ENCODE measurements at places on chromosomes 2 and 18. TPM values are rescaled to one million over a fixed set of nuclear protein-coding genes. Genes with fewer than 3 reads are reported as not detected.

The RBM44 gene
- 0.33 TPM for total RNA-seq

The DYNAP gene
- not detected for total RNA-seq

The CFAP65 gene
- 0.15 TPM for total RNA-seq

The TMEM247 gene
- total RNA-seq = not detected

The PSTPIP2 gene
- 0.28 TPM for total RNA-seq

All from A549 treated with DMSO at 1 μM for 4 hours (cell line).